ENCODE measurements at places on chromosomes 5 and 9.

GRCh38 chr5:14388741-14389140 is 192.9 kb upstream of the OTULINL start:
- no peak for DNase-seq

DNA sequence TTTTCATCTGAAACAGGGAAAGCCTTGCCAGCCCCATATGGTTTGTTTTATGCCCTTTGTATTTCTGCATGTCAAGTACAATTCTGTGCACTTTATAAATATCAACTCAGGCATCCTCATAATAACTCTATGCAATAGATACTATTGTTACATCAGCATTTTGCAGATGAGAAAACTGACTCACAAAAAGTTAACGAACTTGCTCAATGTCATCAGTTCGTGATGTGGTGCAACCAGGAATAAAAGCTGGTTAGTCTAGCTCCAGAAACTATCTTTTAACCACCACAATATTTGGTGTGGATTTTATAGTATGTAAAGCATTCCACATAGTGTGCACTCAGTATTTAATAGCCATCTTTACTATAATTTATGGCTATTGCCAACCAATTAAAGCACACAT is 134.9 kb downstream of the MRPS30 start:
- DNase-seq: no peak

DNA sequence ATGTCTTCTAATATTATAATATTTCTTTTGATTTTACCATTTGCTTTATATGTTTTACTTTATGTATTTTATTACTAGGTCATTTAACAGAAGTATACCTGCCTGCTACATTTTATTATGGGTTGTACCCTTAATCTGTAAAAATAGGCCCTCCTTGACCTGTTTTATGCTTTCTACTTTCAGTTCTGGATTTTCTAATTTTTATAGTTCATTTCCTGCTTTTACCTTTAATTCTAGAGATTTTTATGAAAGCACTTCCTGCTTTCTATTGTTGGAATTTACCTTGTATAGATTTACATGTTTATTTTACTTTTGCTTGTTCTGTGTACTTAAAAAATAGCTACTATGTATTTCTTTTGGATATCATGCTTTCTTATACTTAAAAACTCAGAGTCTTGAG is 20.6 kb downstream of the ZNF618 start:
- no peak for DNase-seq

DNA sequence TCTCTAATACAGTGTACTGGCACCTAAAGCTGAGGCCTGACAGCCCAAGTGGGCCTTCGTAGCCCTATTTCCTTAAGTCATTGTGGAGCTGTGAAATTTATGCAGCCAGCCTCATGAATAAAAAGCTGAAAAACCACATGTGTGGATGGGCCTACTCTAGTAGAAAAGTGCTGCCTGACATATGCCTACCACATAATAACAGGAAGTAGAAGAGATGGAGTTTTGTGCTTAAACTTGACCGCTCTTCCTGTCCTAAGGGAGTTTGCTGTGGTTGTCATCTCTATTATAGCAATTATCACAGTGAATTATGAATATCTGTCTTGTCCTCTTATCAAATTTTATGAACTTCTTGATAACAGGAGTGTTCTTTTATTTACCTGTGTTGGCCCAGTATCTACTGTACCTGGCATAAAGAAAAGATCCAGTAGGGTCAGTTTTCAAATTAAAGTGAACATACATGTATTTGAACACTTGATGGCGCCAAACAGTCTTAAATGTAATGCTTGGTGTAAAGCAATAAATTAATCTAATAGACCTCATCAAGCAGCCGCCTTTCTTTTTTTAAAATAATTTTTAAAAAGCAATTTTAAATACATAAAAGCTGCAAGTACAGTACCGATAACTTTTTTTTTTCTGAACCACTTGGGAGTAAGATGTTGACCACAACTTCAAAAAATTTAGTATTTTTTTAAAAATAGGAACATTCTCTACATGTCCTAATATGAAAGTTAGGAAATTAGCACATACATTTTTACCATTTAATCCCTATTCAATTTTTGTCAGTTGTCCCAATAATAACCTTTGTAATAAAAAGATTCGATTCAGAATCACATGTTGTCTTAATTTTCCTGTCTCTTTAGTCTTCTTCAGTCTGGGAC is 51.0 kb downstream of the FKTN start:
- DNase-seq: no peak

DNA sequence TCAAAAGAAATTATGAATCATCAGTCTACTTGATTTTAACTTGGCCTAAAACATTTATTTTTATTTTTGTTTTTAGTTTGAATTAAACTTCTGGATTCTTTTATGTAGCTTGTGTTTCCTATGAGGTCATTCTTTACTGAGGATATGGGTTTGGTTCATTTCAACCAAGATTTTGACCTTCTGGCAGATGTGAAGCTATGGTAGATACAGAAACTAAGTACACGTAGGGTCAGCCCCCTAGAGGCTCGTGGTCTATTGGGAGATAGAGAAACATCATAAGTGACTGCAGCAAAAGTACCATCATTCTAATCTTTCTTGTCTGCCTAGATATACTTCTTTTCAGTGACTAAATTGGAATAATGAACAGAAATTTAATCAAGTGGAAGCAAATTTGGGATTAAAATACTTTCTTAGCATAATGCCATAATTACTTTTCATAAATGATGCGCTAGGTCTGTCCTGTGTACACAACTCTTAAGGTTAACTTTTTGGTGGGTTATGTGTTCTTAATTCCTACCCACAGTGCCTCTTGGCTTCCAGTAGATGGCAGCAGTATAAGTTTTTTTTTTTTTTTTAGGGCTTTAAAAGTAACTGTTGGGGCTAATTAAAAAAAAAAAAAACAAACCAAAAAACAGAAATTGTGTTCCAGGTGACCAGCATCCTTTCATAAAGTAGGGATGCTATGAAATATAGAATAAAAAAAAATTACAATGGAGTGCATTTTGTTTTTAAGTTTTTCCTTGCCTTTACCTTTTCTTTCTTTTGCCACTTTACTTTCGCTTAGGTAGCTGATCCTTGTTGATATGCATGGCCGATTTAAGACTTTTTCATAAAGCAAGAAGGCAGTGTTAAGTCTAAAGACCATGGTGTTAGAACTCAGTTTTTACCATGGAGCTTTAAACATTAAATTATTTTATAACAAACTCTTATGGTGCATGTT is 49.9 kb downstream of the LRRTM2 start:
- DNase-seq: no peak

DNA sequence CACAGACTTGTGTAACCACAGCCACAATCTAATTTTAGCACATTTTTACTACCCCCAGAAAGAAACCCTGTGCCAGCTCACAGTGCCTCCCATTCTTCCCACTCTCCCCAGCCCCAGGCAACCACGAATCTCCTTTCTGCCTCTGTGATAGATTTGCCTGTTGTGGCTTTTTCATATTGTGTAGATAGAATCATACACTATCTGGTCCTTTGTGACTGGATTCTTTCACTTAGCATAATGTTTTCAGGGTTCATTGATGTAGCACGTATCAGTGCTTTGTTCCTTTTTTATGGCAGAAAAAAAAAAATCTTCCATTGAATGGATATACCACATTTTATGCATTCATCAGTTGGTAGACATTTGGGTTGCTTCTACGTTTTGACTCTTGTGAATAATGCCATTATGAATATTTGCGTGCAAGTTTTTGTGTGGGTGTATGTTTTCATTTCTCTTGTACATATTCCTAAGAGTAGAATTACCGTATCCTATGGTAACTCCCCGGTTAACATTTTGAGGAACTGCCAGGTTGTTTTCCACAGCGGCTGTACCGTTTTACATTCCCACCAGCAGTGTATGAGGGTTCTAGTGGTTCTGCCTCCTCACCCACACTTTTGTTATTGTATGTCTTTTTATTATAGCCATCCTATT is 64.5 kb downstream of the RCL1 start:
- no peak for DNase-seq

DNA sequence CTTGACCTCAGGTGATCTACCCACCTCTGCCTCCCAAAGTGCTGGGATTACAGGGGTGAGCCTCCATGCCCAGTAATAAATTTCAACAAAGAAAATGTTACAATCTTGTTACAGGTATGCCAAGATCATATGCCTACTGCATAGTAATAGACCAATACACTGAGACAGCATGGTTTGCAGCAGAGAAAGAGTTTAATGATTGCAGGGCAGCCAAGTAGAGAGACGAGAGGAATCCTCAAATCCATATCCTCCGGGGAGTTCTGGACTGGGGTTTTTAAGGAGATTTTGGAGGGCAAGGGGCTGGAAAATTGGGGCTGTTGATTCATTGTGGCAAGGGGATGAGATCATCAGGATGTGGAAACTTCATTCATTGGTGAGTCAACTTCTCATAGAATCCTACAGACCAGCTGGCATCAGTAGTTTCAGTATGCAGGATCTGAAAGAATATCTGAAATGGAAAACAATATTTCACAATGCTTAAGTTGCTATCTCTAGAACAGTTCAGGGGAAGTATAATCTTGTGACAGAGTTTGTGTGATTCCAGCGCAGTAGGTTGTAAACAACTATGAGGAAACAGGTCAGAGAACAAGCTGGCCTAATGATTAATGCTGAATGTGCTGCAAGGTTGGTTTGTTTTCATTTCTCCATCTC is 14.8 kb upstream of the TUT7 start:
- no peak for DNase-seq
